ENCODE measurements at places on chromosomes 5 and 9. TPM values are rescaled to one million over a fixed set of nuclear protein-coding genes. Genes with fewer than 3 reads are reported as not detected.

GRCh38 chr5:37777432-37778130 lies 62.3 kb downstream of the GDNF start:
- H3K27me3 ChIP-seq: no peaks in the 10 kb centered on the region
- no peaks in the 10 kb centered on the region for H3K4me1 ChIP-seq
- H3K4me3 ChIP-seq: no peak overlapping the region
- no peaks in the 10 kb centered on the region for H3K36me3 ChIP-seq
- no peak for DNase-seq
- no peak overlapping the region for H3K27ac ChIP-seq

GRCh38 chr9:120925535-120926396 lies 830 bp downstream of the TRAF1 start:
- no peaks in the 10 kb centered on the region for H3K36me3 ChIP-seq
- no peak for DNase-seq
- H3K27me3 ChIP-seq: no peaks in the 10 kb centered on the region
- peak overlapping the region; percentile 8 for H3K4me3 ChIP-seq
- H3K4me1 ChIP-seq: peaks cover 51% of the 10 kb centered on the region

GRCh38 chr5:53009816-53010215 lies 20.7 kb downstream of the ITGA2 start:
- no peaks in the 10 kb centered on the region for H3K36me3 ChIP-seq
- no peaks in the 10 kb centered on the region for H3K4me1 ChIP-seq
- no peak overlapping the region for H3K27ac ChIP-seq
- H3K27me3 ChIP-seq: no peaks in the 10 kb centered on the region
- no peak for DNase-seq

DNA sequence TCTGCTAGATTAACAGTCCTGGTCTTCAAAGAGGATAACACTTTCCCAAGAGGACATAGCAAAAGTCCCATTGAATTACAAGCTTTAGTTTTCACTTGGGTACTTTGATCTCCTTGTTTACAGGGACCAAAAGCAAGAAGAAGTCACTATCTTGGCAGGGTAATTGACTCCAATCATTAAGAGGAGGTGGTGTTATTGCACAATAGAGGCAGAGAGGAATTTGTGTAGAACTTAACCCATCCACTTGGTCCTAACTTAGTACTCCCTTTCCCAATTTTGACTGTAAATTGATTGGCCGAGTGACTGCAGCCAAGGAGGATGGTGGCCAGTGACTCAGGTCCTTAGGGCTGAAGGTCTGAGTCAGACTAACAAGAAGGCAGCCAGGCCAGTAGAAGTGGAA lies 9.3 kb upstream of the TRPC7 start:
- no peaks in the 10 kb centered on the region for H3K27me3 ChIP-seq
- H3K36me3 ChIP-seq: no peaks in the 10 kb centered on the region
- H3K4me3 ChIP-seq: no peak overlapping the region
- DNase-seq: no peak
- no peaks in the 10 kb centered on the region for H3K4me1 ChIP-seq

DNA sequence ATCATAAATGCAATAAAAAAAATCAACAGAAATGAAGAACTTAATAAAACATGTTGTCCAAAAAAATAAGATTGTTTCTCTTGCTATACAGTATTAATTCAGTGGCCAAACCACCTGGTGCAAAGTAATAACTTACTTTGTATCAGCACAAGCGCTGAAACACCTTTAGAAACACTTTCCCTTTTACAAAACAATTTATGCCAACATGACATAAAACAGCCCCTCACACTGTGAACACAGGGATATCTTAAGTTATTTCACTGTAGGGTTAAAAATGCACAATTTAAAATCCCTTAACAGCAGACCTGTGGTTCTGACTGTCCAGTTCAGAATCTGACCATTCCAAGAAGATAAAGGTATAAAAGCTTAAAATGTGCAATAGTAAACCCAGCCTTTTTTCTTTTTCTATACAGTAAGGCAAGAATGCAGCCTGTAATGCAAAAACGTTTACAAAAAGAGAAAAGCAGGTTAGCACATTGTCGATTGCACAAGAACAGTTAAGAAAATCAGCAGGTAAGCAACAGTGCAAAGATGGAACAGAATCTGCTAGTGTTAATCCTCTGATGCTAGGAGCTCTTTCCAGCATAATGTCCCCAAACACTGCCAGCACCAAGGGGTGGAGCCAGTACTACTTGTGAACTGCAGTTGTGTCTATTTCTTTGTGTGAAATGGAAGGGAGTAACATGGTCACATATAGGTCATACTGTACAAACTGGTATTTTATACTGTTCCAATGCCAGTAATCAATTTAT lies 21.6 kb downstream of the RAB14 start:
- peaks cover 86% of the 10 kb centered on the region for H3K36me3 ChIP-seq
- DNase-seq: no peak
- no peaks in the 10 kb centered on the region for H3K4me1 ChIP-seq
- H3K27ac ChIP-seq: no peak overlapping the region

DNA sequence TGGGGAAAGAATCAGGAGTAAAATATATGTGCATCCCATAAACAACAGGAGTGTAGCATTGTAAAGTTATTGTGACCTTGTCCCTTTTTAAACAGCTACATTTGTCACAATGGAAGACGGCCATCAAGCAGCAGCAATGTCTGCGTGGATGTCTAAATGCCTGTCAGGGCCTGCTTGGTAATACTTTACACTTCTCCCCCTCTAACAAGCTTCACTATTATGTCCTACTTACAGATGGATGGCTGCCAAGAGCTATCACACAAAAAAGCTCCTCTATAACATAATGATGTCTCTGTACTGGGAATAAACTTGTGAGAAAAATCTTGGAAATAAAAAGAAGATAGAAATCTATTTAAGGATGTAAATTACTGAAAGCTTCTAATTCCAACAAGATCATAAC lies 213.0 kb downstream of the FBXL17 start:
- H3K27me3 ChIP-seq: no peaks in the 10 kb centered on the region
- no peaks in the 10 kb centered on the region for H3K4me1 ChIP-seq
- H3K27ac ChIP-seq: no peak overlapping the region
- H3K4me3 ChIP-seq: no peak overlapping the region
- no peak for DNase-seq

- H3K4me1 ChIP-seq: peaks cover 5% of the 10 kb centered on the region
- H3K27ac ChIP-seq: no peak overlapping the region
- H3K36me3 ChIP-seq: no peaks in the 10 kb centered on the region
Measured at GRCh38 chr9:134245179-134245578, 80.8 kb upstream of the RNU6ATAC start.

DNA sequence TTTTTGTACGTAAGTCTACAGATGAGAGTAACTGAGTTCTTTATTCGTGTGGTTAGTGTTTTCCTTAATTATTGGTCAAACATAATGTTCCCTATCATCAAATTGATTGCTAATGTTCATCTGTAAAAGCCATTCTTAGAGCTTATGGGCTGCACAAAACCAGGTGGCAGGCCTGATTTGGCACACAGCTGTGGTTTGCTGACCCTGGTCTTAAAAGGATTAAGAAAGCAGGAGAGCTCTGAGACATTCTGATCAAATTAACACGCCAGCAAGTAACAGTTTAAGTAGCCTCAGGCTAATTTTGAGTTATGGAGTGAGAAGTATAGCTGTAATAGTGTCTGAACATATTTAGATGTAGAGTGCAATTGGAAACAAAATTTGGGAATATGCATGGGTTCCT lies 63.2 kb downstream of the PRR16 start:
- no peak for DNase-seq
- no peaks in the 10 kb centered on the region for H3K4me1 ChIP-seq
- no peak overlapping the region for H3K4me3 ChIP-seq
- no peaks in the 10 kb centered on the region for H3K36me3 ChIP-seq
- H3K27ac ChIP-seq: no peak overlapping the region

The CCDC127 gene
- 3.9 TPM for total RNA-seq

The TAS2R1 gene
- not detected for total RNA-seq

The TCOF1 gene
- 18.2 TPM for total RNA-seq

The AIF1L gene
- total RNA-seq: 2.5 TPM
